ENCODE measurements at places on chromosomes 7 and 10. TPM values are rescaled to one million over a fixed set of nuclear protein-coding genes. Genes with fewer than 3 reads are reported as not detected.

The TNPO3 gene
- 33.1 TPM for polyA plus RNA-seq

The SLC16A9 gene
- polyA plus RNA-seq = 3.4 TPM

The HERC4 gene
- 4.6 TPM for polyA plus RNA-seq

The SHTN1 gene
- polyA plus RNA-seq = 56.0 TPM

The STYXL1 gene
- polyA plus RNA-seq = 50.7 TPM

The FBXO24 gene
- 0.53 TPM for polyA plus RNA-seq

The ITGA8 gene
- 1.6 TPM for polyA plus RNA-seq

DNA sequence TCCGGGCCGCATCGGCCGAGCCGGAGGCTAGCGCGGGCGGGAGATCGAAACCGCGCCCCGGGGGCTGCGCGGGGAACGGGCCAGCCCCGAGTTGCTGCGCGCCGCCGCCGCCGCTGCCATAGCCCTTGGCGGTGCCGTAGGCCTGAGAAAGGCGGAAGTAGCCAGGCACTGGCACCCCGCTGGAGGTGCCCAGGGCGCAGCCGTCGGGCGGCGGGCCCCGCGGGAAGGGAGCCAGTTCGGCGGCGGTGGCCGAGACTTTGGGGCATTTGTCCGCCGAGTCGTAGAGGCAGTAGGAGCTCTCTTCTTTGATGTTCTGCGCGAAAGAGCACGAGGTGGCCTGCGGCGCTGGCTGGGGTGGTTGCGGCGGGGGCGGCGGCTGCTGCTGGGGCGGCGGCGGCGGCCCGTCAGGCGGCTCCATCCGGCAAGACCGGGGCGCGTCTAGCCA lies 587 bp downstream of the HOXA10 start:
- DNase-seq = no peak

- no peak for DNase-seq
Measured at GRCh38 chr7:128437426-128438332, 18.0 kb upstream of the HILPDA start.

GRCh38 chr7:123995617-123996326 lies 37.1 kb downstream of the TMEM229A start:
- DNase-seq = no peak
